ENCODE measurements at places on chromosomes 6 and 20.

DNA sequence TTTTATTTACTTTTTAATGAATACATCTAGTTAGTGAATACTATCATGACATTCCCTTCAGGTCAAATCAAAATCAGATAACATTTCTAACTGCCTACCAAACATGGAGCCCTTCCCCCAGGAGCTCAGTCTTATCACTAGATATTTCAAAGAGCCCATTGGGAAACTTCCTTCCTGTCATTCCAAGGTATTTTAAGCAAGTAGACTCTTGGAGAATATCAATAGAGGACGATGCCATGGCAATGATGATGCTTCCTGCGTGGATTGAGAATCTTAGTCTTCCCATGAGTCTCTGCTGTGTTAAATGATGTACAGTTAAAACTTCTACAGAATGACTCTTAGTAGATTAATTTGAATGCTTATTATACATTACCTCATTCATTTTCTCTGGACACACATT is 384.9 kb downstream of the CENPW start:
- DNase-seq: no peak

GRCh38 chr6:33904050-33904746 is 100.4 kb upstream of the MLN start:
- no peak for DNase-seq

- DNase-seq: no peak
Measured at GRCh38 chr6:88614316-88614877, 349.0 kb downstream of the RNGTT start.

DNA sequence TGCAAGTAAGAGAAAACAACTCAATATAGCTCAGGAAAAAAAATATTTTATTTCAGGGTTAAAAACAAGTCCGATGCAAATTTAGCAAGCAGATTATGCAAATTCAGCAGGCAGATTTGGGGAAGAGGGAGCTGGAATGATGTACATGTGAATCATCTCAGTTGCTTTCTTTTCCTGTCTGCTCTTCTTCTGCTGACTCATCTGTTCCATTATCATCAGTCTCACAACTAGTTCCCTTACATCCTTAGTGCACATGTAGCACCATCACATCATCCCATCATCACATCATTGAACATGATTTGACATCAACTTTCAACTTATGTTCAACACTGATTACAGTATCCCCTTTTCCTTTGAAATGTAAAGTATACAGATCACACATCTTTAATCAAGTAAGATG is 11.5 kb upstream of the DEFB113 start:
- DNase-seq: no peak

- no peak for DNase-seq
Measured at GRCh38 chr20:46682063-46682821, 7.0 kb downstream of the TP53RK start.

DNA sequence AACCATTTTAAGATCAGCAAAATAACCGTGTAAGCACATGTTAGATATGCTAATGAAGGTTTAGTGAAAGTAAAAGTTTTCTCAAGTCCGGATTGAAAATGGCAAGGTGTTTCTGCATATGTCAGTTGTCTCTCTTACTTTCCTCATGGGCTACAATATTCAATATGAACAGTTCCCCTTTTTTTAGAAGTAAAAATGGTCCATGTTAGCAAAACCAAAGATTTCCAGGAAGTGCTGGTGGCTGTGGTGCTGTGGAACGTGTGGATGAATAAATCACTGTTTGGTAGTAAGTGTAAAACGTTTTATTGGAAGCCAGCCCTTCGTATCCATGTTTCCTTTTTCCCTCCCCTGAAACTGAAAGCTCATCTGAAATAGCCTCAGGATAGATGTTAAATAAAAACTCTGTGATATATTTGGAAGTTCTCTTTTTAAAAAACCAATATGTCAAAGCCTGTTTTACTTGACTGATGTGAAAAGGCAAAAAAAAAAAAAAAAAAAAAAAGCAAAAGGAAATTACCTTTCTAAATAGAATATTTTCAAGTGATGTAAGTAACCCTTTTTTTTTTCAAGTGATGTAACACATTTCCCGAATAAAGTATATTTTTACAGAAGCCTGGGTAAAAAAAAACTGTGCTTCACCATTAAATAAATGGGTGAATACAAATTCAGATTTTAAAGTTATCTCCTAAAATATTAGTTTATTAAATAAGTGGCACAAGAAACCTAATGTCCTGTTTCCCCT is 41.9 kb downstream of the PLEKHG1 start:
- DNase-seq: no peak

GRCh38 chr20:10523443-10523842 is 88.3 kb downstream of the SLX4IP start:
- no peak for DNase-seq

GRCh38 chr20:20677186-20677585 is 35.3 kb downstream of the RALGAPA2 start:
- no peak for DNase-seq

- no peak for DNase-seq
Measured at GRCh38 chr20:40902661-40903060, 126.0 kb upstream of the TOP1 start.

DNA sequence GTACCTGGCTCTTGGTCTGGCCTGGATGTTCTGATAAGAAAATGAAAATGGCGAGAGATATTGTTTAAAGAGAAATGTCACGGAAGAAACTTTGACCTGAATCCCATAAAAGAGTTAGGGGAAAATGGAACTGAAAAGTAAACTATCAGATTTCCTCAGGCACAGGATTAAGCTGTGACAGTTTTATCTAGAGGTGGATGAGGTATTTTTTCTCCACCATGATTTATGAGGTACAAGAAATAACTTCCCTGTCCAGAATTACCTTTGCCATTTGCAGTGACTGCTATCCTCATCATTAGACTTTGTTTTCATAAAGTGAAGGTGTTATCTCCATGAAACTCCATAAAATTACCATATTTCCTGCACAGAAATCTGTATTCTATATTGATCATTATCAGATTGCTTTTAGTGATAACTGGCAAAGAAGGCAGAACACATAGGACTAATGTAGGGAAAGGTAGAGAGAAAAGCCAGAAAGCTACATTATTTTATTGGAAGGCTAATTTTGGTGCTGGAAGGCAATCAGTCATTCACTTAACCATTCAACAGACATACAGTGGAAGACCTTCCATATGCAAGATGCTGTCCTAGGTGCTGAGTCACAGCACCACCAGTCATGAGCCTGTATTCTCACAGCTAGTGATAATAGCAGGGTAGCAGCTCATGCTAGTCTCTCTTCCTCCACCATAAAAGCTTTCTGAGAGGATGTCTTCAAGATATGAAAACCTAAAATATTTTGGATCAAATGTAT is 427.3 kb upstream of the CITED2 start:
- DNase-seq: no peak

DNA sequence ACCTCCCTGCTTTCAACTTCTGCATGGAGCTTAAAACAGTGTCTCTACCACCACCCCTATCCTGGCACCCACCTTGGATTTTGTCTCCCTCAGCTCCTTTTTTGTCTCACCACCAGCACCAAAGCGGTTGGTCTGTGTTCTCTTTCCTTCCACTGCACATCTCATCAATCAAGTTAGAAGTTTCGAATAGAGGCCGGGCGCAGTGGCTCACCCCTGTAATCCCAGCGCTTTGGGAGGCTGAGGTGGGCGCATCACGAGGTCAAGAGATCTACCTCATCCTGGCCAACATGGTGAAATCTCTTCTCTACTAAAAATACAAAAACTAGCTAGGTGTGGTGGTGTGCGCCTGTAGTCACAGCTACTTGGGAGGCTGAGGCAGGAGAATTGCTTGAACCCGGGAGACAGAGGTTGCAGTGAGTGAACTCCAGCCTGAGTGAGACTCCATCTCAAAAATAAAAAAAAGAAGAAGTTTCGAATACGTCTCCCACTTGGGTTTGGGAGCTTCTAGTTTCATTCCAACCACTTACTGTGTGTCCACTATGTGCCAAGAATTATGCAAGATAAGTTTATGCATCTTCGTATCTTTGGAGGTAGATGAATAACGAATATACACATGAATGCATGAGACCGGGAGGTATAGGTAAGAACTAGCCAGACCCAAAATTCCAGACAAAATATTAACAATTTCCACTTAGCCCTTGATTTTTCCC is 5.9 kb downstream of the PCED1A start:
- no peak for DNase-seq

DNA sequence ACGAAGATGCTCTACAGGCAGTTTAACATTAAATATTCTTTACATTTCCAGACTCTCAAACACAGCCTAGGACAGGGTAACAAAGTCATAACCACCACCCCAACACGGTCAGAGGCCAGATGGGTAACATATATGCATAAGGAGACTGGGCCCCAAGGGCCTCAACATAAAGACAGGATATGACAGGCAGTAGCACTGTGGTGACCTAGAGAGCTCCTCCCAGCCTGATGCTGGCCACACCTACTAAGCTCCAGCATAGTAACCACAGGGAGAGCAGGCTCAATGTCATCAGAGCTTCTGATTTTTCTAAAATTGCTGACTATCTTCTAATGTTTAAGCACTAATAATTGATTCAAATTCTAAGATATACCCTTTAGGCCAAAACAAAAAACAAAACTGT is 21.7 kb downstream of the SMLR1 start:
- no peak for DNase-seq

DNA sequence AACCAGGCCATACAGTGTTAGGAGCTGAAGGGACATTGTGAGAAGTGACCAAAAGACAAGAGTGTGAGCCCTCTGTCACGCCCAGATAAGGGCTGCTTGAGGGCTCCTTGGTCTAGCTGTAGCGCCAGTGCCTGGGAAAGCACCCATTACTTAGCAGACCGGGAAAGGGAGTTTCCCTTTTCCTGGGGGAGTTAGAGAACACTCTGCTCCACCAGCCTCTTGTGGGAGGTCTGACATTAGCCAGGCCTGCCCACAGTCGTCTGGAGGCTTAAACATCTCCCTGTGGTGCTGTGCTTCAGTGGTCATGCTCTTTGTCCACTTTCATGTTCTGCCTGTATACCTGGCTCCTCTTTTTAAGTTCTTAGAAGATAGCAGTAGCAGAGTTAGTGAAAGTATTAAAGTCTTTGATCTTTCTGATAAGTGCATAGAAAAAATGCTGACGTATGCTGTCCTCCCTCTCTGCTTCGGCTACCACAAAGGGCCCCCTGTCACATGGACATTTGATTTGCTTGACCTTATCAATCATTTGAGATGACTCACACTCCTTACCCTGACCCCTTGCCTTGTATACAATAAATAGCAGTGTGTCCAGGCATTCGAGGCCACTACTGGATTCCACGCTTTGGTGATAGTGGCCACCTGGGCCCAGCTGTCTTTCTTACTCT is 201.5 kb upstream of the ECI2 start:
- no peak for DNase-seq

- no peak for DNase-seq
Measured at GRCh38 chr20:46764068-46764467, 54.6 kb downstream of the SLC2A10 start.

- no peak for DNase-seq
Measured at GRCh38 chr6:108960601-108961000, 112.4 kb downstream of the ARMC2 start.

DNA sequence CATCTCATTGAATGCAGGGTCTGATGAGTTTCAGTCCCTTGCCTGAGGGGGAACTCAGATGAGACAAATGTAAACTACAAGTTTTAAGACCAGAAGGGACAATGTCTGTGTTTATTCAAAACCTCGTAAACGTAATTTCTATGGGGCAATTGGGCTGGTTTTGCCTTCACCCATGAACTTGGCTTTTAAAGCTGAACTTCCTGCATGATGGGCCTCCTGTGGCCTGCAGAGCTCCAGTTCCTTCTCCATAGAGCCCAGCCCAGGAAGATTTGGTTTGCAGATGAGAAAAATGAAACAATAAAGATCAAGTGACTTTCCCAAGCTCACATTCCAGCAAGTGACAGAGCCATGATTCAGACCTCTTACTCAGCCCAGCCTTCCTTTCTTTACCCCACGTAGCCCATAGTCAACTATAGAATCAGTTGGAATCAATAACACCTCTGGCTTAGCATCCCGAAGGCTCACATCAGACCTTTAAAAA is 612.3 kb downstream of the UTRN start:
- no peak for DNase-seq

- DNase-seq: no peak
Measured at GRCh38 chr6:90178384-90178855, 118.2 kb downstream of the BACH2 start.

DNA sequence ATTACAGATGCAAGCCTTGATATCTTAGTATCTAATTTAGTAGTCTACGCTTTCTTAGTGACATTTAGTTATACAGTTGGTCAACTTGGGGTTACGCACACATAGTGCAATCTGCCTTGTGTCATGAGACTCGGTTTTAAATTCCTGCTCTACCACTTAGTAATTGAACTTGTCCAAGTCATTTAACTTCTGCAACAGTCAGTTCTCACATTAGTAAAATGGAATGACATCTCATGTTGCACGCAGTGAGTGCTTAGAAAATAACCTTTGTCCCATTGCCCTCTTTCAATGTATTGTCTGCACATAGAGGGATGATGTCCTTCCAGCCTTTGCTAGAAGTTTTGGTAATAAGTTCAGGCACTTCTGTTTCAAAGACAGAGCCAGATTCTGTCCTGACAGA is 48.6 kb downstream of the TMEM170B start:
- DNase-seq: no peak

GRCh38 chr6:119312875-119313338 is 36.7 kb downstream of the MAN1A1 start:
- no peak for DNase-seq

Measured in renal cortex interstitium (tissue), 15 donors.